ENCODE measurements at places on chromosomes 12 and 14.

DNA sequence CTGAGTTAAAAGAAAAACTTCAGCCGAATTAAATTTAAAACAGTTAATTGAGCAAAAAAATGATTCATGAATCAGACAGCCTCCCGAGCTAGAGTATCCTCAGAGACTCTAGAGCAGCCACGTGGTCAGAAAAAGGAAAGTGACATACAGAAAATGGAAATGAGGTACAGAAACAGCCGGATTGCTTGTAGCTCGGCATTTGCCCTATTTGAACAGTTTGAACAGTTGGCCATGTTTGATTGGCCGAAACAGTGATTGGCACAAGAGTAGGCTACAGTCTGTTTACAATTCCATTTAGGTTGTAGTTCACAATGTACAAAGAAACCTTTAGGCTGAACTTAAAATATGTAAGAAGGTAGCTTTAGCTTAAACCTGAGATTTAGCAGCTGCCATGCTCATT is 12.9 kb upstream of the OXA1L start:
- DNase-seq: no peak

GRCh38 chr12:121184425-121184824 is 25.5 kb upstream of the P2RX4 start:
- no peak for DNase-seq

DNA sequence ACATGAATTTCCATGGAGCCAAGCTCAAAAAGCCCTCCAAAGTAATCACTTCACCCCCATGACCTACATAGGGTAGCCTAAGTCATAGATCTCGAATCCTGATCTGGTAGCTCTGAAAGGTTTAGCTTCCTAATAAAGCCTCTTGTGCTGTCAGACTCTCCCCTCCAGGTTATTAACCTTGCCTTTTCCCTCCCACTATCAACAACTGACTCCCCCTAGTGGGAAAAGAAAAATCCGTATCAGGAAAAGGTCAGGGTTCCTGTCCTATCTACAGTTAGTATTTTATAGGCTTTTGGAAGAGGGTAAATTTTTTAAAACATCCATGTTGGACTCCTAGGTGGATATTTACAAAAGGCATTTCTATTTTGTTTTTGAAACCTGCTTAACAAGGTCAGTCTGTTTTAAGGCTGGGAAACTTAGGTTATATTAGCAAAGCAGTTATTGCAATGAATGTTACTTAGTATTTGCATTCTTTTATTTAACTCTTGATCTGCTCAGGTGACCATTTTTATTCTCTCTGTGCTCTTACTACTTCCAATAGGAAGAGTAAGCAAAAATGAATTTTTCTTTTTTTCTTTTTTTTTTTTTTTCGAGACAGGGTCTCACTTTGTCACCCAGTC is 8.0 kb downstream of the YY1 start:
- DNase-seq: no peak

- DNase-seq: no peak
These were observed 23.5 kb upstream of the CRIP2 start for GRCh38 chr14:105450864-105451720.

DNA sequence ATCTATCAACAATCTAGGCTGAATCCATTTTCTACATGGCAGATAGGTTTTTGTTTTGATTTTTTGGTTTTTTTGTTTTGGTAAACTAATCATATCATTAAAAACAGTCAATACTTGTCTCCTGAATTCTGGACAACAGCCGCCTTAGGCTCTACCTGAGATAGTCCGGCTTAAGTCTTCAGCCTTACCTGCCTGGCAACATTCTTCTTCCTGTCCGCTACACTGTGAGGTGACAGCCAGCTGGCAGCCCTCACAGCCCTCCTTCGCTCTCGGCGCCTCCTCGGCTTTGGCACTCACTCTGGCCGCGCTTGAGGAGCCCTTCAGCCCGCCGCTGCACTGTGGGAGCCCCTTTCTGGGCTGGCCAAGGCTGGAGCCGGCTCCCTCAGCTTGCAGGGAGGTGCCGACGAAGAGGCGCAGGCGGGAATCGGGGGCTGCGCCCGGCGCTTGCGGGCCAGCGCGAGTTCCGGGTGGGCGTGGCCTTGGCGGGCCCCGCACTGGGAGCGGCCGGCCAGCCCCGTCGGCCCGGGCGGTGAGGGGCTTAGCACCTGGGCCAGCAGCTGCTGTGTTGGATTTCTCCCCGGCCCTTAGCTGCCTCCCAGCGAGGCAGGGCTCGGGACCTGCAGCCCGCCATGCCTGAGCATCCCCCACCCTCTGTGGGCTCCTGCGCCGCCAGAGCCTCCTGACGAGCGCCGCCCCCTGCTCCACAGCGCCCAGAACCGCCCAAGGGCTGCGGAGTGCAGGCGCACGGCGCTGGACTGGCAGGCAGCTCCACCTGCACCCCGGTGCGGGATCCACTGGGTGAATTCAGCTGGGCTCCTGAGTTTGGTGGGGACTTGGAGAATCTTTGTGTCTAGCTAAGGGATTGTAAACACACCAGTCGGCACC is 49.0 kb downstream of the MDGA2 start:
- no peak for DNase-seq

Data from GM19239 (cell line).